Spleen (tissue), 13 donors: ENCODE measurements at places on chromosomes 4 and X.

GRCh38 chr4:126520731-126521130, 1112.0 kb upstream of the INTU start:
- DNase-seq: no peak
- no peaks in the 10 kb centered on the region for H3K27me3 ChIP-seq
- H3K4me1 ChIP-seq: no peaks in the 10 kb centered on the region

DNA sequence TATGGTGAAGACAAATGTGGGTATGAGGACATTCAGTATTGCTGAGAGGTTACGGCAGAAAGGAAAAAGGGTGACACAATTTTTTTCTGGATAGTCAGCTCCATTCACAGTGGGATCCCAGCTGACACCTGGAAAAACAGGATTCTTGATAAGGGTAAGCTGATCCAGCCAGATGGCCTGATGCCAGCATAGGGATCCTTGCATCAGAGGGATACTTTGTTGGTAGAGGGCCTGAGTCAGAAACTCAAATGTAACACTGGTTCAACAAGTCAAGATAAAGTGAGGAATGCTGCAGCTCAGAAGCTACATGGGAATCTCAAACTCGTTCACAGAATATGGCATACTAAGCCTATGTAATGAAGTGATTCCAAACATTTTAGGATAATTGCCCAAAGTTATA, 726.7 kb downstream of the C4orf33 start:
- H3K27ac ChIP-seq: no peak overlapping the region
- H3K27me3 ChIP-seq: no peaks in the 10 kb centered on the region
- H3K36me3 ChIP-seq: no peaks in the 10 kb centered on the region
- DNase-seq: no peak
- H3K4me3 ChIP-seq: no peak overlapping the region

DNA sequence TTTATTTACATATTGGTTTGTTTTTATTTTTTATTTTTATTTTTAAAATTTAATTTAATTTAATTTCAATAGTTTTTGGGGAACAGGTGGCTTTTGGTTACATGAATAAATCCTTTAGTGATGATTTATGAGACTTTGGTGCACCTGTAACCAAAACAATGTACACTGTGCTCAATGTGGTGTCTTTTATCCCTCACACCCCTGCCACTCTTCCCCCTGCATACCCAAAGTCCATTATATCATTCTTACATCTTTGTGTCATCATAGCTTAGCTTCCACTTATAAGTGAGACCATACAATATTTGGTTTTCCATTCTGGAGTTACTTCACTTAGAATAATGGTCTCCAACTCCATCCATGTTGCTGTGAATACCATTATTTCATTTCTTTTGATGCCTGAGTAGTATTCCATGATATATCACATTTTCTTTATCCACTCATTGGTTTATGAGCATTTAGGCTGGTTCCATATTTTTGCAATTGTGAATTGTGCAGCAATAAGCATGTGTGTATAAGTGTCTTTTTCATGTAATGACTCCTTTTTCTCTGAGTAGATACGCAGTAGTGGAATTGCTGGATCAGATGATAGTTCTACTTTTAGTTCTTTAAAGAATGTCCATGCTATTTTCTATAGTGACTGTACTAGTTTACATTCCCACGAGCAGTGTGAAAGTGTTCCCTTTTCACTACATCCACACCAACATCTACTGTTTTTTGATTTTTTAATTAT, 157.1 kb downstream of the CPXCR1 start:
- no peaks in the 10 kb centered on the region for H3K36me3 ChIP-seq
- H3K27me3 ChIP-seq: no peaks in the 10 kb centered on the region
- H3K27ac ChIP-seq: no peak overlapping the region
- DNase-seq: no peak
- no peak overlapping the region for H3K4me3 ChIP-seq

GRCh38 chr4:22720091-22720490, 27.4 kb downstream of the GBA3 start:
- H3K4me3 ChIP-seq: no peak overlapping the region
- no peak overlapping the region for H3K27ac ChIP-seq
- H3K27me3 ChIP-seq: no peaks in the 10 kb centered on the region

- no peaks in the 10 kb centered on the region for H3K4me1 ChIP-seq
- H3K36me3 ChIP-seq: no peaks in the 10 kb centered on the region
- DNase-seq: no peak
- no peak overlapping the region for H3K4me3 ChIP-seq
These were observed 17.8 kb upstream of the SPRY1 start for GRCh38 chr4:123378794-123379193.

GRCh38 chr4:111510535-111510934, 634.7 kb upstream of the FAM241A start:
- H3K4me1 ChIP-seq: no peaks in the 10 kb centered on the region
- H3K27me3 ChIP-seq: no peaks in the 10 kb centered on the region
- H3K4me3 ChIP-seq: no peak overlapping the region
- no peak for DNase-seq
- H3K36me3 ChIP-seq: no peaks in the 10 kb centered on the region
- H3K27ac ChIP-seq: no peak overlapping the region

- H3K27me3 ChIP-seq: no peaks in the 10 kb centered on the region
- H3K4me3 ChIP-seq: no peak overlapping the region
- no peak overlapping the region for H3K27ac ChIP-seq
- H3K36me3 ChIP-seq: no peaks in the 10 kb centered on the region
These were observed 32.4 kb upstream of the RHOH start for GRCh38 chr4:40164459-40164858.

DNA sequence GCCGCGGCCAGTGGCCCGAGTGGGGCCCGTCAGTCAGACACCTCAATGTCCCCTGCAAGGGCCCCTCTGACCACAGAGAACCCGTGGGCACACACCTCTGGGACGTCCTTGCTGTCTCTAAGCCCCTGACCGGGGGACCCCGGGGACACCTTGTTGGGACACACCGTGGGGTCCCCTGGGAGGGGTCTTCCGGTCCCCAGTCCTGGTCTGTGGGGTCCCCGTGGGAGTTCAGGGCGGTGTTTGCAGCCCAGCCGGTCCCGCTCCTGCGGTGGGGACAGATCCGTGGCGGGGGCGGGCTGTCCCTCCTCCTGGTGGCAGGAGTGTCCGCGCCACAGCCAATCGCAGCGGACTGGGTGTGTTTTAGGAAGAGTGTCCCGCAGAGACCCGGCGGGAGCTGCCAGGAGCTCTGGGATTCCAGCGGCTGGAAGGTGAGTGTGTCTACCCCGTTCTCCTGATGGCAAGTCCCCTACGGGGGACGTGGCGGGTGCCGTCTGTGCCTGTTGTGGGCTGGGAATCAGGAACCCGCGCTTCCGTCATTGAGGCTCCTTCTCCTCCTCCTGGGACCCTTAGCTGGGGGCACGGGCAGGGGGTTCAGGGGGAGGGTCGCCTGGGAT, 5.1 kb upstream of the PLCXD1 start:
- H3K36me3 ChIP-seq: no peaks in the 10 kb centered on the region
- peaks cover 12% of the 10 kb centered on the region for H3K4me1 ChIP-seq
- H3K27me3 ChIP-seq: peaks cover 19% of the 10 kb centered on the region
- peak overlapping the region; percentile 63 for H3K27ac ChIP-seq

DNA sequence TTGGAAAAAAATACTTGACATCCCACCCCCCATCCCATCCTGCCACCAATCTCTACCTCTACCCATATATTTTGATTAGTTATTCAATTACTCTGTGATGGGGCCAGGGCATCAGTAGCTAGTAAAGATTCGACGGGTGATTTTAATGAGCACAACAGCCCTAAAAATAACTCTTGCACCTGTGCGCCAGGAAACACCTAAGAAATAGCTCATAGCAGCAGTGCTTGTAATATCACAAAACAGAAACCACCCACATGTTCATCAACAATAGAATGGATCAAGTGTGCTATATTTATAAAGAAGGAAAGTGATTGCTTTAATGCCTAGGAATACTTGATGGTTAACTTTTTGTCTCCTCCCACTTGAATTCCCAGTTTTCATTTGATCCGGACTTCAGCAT, 225.6 kb upstream of the LCORL start:
- no peaks in the 10 kb centered on the region for H3K36me3 ChIP-seq
- no peak for DNase-seq
- H3K4me1 ChIP-seq: no peaks in the 10 kb centered on the region
- H3K4me3 ChIP-seq: no peak overlapping the region
